Stimulated activated CD4-positive, alpha-beta T cell treated with anti-CD3 and anti-CD28 coated beads, TNF-alpha, amount 100 ng/mL, for 24 hours (primary cell): ENCODE measurements at places on chromosomes 11 and 22.
A peak's percentile ranks its signal among the peaks of the same experiment; 100 is the strongest.

DNA sequence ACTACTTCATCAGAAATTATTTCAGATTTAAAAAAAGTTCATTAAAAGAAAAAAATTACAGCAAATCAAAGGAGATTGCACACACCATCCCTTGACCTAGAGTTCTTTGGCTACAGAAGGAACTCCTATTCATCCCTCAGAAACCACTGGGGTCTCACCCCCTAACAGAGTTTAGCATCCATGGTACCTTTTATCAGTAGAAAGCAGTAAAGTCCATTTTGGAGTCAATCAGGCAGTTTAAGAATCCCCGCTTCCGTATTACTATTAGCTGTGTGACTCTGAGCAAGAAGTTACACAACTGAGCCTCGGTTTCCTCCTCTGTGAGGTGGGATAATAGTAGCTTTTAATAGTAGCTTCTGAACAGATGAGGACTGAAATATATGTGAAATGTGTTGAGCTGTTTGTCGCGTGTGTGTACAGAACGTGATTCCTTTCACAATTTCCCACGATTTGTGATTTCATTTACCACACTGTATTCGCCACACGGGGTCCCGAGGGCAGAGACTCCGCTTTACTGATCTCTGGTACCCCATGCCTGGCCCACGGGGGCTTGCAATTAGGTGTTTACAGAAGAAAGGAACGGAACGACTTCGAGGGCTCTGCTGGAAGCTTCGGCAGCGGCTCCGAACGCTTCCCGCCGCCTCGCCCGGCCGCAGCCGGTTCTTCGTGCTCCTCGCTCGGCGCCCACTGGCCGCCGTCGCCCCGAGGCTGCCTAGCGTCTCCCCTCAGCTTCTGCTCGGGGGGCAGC is 72.5 kb upstream of the ZBED5 start:
- no peak for DNase-seq

DNA sequence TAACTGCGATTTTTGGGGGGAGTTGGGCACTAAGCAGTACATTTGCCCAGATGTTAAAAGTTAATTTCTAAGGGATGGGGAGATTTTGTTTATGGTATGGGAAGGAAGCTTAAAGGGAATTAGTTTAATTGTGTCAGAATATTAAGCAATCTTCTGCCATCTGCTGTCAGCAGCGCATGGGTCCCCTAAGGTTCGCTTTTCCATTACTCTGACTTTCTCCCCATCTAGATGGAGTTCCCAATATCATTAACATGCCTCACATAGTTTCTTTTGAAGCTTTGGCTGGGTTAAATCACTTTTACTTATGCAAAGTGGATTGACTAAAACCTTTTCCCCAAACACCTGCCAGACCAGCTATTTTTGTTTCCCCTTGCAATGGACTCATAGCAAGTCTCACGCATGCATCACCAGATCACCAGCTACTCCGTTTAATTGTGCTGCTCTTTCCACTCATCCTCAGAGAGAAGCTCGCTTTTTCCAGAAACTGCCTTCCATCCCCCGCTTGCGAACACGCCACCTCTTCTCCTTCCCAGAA is 172.7 kb downstream of the FAT3 start:
- DNase-seq = no peak

- DNase-seq = no peak
These were observed 19.3 kb downstream of the HPS4 start for GRCh38 chr22:26464312-26464711.

GRCh38 chr11:65448418-65449105 is 26.0 kb downstream of the NEAT1 start:
- DNase-seq = no peak

- no peak for DNase-seq
These were observed 8.9 kb downstream of the RASGRP2 start for GRCh38 chr11:64734811-64735724.

DNA sequence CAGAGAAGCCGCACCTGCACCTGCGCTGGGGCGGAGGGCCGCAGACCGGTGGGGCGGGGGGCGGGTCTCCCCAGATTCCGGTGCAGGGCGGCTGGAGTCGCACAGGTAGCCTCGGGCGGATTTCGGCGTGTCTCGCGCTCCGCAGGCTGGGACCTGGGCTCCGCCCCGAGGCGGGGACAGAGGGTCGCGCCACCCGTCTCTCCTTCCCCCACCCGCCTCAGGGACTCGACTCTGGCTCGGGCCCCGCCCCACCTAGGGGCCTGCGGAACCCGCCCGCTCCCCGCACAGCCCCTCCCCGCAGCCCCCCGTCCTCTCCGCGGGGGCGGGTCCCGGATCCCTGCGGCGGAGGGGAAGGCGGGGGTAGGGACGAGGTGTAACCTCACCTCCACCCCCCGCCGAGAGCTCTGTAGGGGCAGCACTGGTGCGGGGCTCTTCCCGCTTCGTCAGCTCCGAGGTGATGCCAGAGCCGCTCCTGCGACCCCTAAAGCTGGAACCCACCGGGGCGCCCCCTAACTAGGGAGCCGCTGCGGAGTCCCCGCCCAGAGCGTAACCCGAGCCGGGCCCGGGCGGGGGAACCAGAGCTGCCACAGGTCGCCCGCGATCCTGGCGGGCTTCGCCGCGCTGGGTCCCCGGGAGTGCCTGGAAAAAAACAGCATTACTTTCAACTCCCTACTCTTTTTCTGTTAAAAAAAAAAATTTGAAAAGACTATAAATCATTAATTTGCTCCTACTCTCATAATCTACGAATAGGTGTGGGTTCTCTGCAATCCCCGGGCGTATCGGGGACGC is at the start of gene SLC29A2:
Gene SLC29A2, minus strand, starts transcription at position 134 of the 789 bp plus-strand sequence. CDS start 169 bp downstream, outside the sequence.
- peak; percentile 55 for DNase-seq

DNA sequence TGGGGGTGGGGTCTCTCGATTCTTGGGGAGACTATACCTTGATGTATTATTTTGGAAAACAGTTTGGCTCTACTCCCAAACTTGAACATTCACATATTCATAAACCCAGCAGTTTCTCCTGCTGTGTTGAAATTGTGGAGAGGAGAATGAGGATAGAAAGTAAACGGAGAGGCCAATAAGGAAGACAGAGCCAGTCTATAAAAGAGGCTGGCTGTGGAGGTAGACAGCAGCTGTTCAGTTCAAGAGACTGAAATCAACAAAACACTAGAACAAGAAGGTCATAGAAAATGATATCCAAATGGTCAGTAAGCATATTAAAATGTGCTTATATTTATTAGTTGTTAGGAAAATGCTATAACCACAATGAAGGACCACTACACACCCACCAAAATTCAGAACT is 1.9 kb upstream of the MOGAT2 start:
- no peak for DNase-seq

GRCh38 chr11:17906436-17906835 is 106.4 kb downstream of the SERGEF start:
- DNase-seq = no peak

DNA sequence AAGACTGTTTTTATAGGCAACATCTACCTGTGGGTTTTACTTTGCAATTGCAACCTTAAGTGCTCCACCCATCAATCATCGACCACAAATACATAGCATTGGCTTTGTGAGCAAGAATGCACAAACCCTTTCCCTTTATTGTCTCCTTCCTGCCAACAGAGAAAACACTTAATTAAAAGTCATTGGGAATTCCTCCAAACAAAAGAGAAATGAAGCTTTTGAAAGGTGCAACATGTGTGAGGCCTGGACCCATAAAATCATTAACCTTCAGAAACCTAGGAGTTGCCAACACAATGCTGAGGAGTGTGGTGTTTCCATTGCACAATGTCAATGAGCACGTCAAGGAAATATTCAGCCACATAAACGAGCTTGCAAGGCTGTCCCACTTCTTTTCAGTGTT is 223.2 kb downstream of the BLID start:
- no peak for DNase-seq

DNA sequence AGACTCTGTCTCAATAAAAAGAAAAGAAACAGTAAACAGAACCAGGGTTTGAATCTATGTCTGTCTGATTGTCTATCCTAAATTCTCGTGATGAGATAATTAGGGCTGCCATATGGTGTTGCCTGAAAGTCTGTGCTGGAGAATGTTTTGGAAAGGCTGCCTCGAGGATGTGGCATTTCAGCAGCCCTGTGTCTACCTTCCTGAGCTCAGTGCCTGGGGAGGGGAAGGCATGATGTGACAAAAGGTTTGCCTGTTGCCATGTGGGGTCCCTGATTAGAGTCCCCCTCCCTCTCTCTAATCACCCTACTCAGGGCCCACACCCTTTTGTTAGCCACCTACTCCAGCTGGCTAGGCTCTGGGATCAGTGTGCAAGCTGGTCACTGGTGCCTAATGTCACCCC is 15.2 kb downstream of the CD82 start:
- DNase-seq = no peak

DNA sequence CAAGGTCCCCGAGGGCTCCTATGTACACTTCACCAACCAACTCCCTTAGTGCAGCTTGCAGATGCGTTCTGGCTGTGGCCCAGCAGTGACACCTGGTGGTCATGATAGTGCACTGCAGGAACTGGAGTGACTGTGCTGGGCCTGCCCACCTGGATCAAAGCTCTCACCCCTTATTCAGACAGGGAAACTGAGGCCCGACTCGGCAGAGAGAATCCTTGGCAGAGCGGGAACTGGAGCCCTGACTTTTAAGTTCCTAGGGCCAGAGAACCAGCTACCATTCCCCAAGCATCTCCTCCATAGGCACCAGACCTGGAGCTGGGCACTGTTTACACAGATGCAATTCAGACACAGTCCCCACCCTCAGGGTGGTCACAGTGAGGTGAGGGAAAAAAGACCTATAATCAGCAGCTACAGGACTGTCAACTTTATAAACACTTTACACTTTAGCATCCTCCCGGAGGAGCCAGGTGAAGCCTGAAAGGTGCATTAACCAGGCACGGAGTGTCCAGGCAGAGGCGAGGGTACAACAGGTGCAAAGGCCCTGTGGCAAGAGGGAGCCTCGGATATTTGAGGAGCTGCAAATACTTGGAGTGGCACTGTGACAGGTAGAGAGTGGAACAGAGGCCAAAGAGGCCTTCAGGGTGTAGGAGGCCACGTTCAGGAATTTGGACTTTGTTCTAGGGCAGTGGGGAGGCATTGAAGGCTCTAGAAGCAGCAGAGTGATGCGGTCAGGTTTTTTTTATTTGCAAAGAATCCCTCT is 22.0 kb downstream of the RHBDD3 start:
- DNase-seq = peak; percentile 52
